HAP-1 (cell line): ENCODE measurements at places on chromosomes 3 and 15.

GRCh38 chr3:177357352-177358090 is 160.2 kb upstream of the TBL1XR1 start:
- peak; percentile 39 for DNase-seq

GRCh38 chr3:23275814-23276213 is 72.7 kb downstream of the UBE2E2 start:
- no peak for DNase-seq

DNA sequence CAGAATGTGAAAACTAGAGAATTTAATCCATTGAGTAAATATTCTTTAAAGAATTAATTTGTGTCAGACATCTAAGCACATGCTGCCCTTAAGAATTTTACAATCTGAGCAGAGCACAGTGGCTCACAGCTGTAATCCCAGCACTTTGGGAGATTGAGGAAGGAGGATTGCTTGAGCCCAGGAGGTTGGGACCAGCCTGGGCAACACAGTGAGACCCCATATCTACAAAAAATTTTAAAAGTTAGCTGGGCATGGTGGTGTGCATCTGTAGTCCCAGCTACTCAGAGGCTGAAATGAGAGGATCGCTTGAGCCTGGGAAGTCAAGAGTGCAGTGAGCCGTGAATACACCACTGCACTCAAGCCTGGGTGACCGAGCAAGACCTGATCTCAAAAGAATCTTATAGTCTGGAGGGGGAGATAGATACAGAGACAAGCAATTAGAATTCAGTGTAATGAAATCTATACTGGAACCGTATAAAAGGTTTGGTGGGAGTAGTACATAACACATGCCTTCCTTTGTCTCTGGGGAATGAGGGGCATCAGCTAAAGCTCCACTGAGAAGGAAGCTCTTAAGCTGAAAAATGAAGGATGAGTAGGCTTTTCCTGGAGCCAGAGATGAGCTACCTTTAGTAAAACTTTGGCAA is 21.2 kb downstream of the ATP11B start:
- DNase-seq: no peak

GRCh38 chr3:16496008-16496407 is 17.5 kb downstream of the RFTN1 start:
- DNase-seq: no peak
